ENCODE measurements at places on chromosomes 1 and 21.

DNA sequence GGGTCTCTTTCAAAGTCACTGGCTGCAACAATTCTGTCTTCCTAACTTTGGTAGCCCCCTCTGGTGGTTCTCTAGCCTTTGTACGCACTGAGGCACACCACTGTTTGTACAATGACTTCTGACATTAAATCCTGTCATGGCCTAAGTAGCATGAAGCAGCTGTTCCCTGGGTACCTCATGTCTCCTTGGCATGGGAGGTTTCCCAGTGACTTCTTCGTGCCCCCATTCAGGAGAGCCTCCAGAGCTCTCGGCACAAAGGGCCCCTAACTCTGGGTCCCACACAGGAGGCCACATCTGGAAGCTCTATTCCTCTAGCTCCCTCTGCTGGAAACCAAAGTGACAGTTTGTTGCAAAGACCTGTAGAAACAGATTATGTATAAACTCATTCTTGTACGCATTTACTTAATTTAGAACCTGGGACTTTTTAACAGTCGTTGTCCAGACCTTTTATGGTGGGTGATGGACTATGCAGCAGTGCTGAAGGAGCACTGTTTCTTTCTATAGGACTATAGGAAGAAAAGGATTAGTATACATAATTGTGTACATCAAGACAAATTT is 13.4 kb downstream of the SWT1 start:
- peak; percentile 79 for DNase-seq

- DNase-seq, result no peak
Measured at GRCh38 chr1:112870887-112871646, 84.9 kb downstream of the SLC16A1 start.

GRCh38 chr21:41045534-41046268 is 122.3 kb upstream of the BACE2 start:
- DNase-seq, result peak; percentile 44

GRCh38 chr1:8652467-8653046 is 164.9 kb downstream of the RERE start:
- no peak for DNase-seq

DNA sequence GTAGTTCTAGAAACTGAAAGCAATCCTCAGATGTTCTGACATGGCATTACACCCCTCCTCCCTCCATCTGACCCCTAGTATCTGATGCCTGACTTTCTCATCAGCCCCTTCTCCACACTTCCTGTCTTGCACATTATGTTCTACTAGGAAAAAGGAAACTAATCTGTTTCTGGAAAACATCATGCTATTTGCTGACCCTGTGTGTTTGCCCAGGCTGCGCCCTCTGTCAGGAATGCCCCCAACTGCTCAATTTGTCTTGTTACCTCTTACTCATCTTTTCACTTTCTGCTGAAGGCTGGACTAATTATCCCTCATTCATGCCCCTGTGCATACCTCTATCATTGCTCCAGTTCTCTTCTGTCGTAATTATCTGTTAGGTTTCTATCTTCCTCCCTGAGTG is 37.5 kb upstream of the DAB1 start:
- DNase-seq, result no peak

DNA sequence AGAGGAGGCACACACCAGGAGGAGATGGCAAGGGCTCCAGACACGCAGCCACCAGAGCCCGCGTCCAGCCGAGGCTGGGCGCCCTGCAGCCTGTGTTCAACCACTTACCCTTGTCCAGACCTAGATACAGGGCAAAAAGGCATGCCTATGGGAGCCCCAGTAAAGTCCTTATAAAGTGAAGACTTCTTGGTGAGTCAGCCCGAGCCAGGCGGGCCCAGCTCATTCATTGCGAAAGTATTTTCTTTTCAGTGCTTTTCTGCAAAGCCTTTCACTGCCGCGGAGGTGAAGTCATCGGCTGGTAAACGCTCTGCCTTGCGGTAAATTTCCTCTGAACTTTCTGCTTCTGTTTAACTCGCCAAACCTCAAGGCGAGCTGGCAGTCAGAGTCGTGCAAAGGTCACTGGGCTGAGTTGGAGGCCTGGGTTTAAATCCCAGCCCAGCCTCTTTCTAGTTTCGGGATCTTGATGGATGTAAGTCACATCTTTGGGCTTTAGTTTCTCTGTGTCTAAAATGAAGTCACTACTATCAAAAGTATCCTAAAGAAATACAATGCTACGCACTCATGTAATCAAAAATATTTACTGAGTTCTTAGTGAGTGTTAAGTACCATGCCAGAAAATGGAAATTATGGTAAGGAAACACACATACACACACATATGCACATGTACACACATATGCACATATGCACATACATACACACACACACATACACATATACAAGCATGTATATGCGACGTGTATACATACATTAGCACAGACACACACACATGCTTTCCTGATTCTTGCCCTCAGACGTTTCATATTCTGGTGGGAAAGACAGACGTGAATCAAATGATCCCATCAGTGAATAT is 54.7 kb upstream of the IFFO2 start:
- DNase-seq, result no peak

DNA sequence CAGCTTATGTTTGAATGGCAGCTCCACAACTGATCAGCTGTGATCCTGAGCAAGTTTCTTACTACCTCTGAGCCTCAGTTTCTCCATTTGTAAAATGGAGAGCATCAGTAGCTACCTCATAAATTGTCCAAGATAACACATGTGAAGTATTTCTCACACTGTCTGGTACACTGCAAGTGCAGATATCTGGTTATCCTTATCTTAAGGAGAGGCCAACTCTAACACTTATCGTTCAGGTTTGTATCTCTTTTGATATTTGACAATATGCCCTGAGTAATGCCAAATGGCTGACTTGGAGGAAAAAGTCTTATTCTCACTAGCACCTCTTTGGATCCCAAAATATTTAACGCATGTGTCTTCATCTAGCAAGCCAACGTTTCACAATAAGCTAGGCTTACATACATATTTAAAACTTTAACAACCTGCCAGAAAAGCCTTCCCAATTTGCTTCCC is 2.7 kb downstream of the CSRP1 start:
- DNase-seq, result no peak

DNA sequence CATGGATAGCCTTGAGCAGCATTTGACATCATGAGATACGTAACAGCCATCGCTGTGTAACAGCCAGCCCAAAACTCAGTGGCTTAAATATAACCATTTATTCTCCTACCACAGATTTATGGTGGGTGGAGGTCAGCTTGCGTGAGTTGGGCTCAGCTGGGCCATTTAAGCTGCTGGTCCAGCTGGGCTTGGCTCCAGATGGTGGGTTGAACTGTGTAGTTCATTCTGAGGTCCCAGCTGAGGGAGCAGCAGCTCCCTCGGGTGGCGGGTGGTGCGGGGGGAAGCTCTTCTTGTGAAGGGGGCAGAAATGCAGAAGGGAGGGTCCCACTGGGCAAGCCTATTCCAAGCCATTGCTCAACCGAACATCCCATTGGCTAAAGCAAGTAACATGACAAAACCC is 75.9 kb downstream of the IGSF21 start:
- no peak for DNase-seq

DNA sequence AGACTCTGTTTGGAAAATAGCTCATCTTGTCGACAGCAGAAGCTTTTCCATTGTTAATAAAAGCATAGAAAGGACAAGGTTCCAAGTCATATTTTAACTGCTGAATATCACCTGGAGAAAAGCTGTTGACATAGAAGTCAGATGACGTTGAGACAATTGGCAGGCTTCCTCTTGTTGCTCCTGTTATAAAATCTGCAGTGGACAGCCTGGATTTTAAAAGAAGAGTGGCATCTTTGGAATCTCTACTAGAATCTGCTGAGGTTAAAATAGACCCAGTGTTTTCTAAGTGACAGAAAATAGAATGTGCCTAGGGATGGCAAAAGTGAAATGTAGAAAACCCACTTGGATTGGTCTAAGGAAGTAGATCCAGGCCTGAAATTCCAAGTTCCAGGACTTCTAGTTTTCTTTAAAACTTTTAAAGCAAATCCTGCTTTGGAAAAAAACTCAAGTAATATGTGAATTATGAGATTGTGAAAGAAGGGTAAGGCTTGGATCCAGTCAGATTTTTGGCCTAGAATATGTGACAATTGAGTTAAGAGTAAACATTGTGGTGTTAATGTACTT is 53.6 kb upstream of the NEXN start:
- DNase-seq, result no peak

GRCh38 chr21:41695513-41695912 is 71.3 kb downstream of the RIPK4 start:
- no peak for DNase-seq

- no peak for DNase-seq
Measured at GRCh38 chr1:30714025-30714424, 9.4 kb downstream of the MATN1 start.

- no peak for DNase-seq
Measured at GRCh38 chr21:28590026-28590425, 402.7 kb downstream of the LTN1 start.

DNA sequence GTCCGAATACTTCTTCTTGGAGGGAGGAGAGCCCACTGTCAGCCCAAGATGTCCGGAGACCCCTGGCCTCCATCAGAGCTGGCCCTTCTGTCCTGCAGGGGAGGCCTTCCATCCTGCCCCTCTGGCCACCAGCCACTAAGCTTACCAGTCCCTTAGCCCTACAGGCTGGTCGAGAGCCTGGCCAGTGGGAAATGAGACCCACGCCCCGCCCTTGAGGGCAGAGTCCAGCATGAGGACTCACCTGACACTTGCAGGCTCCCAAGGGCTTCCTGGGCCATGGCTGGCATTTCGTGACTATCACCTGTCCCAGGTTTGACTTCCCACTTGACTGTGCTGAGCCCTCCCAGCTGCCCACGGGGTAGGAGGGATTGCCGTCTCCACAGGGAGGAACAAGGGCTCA is 361.8 kb upstream of the VAMP3 start:
- peak; percentile 4 for DNase-seq

- DNase-seq, result no peak
Measured at GRCh38 chr1:92859400-92860039, 27.7 kb downstream of the RPL5 start.

Data from D341Med (cell line).